ENCODE measurements at places on chromosomes 1 and 21.

- H3K27ac ChIP-seq: no peak overlapping the region
- no peak overlapping the region for H3K4me3 ChIP-seq
- H3K4me1 ChIP-seq: peaks cover 22% of the 10 kb centered on the region
- DNase-seq: no peak
- peaks cover 6% of the 10 kb centered on the region for H3K36me3 ChIP-seq
- no peaks in the 10 kb centered on the region for H3K27me3 ChIP-seq
These were observed 95.6 kb downstream of the TGFBR3 start for GRCh38 chr1:91790392-91790791.

GRCh38 chr1:222732216-222733159 is 4.5 kb upstream of the FAM177B start:
- H3K4me1 ChIP-seq: peaks cover 12% of the 10 kb centered on the region
- no peaks in the 10 kb centered on the region for H3K27me3 ChIP-seq
- DNase-seq: no peak
- H3K36me3 ChIP-seq: peaks cover 16% of the 10 kb centered on the region

GRCh38 chr1:21773585-21773984 is 9.4 kb downstream of the USP48 start:
- H3K4me3 ChIP-seq: no peak overlapping the region
- H3K27me3 ChIP-seq: no peaks in the 10 kb centered on the region
- peaks cover 41% of the 10 kb centered on the region for H3K4me1 ChIP-seq
- H3K27ac ChIP-seq: peak overlapping the region; percentile 65

GRCh38 chr1:110002695-110003094 is 18.1 kb downstream of the AHCYL1 start:
- no peak overlapping the region for H3K27ac ChIP-seq
- no peak for DNase-seq
- H3K36me3 ChIP-seq: peaks cover 6% of the 10 kb centered on the region
- H3K4me3 ChIP-seq: no peak overlapping the region
- H3K4me1 ChIP-seq: peaks cover 21% of the 10 kb centered on the region

GRCh38 chr1:56146449-56146848 is 432.9 kb downstream of the PLPP3 start:
- no peak overlapping the region for H3K27ac ChIP-seq
- no peaks in the 10 kb centered on the region for H3K36me3 ChIP-seq
- no peak for DNase-seq

- H3K36me3 ChIP-seq: peaks cover 58% of the 10 kb centered on the region
- peaks cover 41% of the 10 kb centered on the region for H3K4me1 ChIP-seq
- H3K27me3 ChIP-seq: no peaks in the 10 kb centered on the region
- DNase-seq: peak; percentile 30
- H3K27ac ChIP-seq: peak overlapping the region; percentile 98
These were observed 40.2 kb upstream of the KIF1B start for GRCh38 chr1:10170239-10170574.

DNA sequence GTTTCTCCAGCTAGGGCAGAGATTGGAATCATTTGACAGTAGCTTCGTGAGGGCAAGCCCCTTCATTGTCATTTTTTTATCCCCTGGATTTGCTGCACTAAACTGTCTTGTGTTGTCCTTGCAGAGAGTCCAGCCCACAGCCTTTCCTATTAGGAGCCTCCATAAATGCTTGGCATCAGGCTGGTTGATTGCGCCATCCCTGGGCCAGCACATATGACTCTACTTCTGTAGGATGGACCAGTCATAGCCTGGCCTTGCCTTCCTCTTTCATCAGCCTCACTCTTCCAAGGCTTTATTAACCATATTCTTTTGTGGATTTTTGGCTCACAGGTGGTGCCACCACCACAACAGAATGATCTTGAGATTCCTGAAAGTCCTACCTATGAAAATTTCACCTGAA is 31.4 kb downstream of the LY9 start:
- H3K27me3 ChIP-seq: no peaks in the 10 kb centered on the region
- H3K4me3 ChIP-seq: no peak overlapping the region
- H3K4me1 ChIP-seq: peaks cover 6% of the 10 kb centered on the region

Measured in activated naive CD8-positive, alpha-beta T cell treated with anti-CD3 and anti-CD28 coated beads for 36 hours (primary cell).